Ascending aorta (tissue), 2 donors: ENCODE measurements at places on chromosomes 12 and 14.

DNA sequence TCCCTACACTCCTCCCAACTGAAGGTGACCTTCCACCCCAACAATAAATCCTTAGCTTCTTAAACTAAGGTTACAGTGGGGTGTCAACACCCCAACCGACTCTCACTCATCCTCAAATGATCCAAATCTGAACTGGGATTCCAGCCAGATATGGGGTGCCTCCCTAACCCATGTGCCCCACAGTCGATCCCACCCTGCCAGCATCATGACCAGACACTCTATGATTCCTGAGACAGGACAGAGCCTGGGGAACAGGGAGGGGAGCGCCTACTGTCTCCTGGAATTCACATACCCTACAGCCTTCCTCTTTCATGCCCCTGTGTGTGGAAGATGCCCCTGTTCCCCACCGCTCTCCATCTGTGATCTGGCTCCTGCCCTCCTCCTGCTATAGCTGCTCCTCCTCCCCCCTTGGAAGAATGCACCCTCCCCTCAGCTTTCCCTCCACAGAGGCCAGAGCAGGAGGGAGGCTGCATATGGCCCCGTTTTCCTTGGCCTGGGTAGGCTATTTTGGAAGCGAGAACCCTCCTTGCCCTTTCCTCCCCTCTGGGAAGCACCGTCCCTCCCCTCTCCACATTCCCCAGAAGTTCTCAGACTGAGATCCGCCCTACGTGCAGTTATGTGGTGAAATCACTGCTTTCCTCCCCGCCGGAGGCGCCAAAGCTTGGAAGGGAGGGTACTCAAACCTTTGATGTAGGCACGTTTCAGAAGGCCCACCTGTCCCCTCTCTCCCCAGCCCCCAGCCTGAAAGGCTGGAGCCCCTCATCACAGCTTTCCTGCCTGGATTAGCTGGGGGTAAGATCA, 48.0 kb downstream of the SMUG1 start:
- DNase-seq = peak; percentile 87

- DNase-seq = no peak
Measured at GRCh38 chr12:107318806-107319532, 225.6 kb upstream of the CRY1 start.

- DNase-seq = peak; percentile 77
Measured at GRCh38 chr12:79407671-79408622, 282.8 kb downstream of the PAWR start.

GRCh38 chr14:72479461-72479931, 414.4 kb downstream of the DPF3 start:
- DNase-seq = no peak

GRCh38 chr12:132451172-132451835, 38.6 kb upstream of the FBRSL1 start:
- no peak for DNase-seq

DNA sequence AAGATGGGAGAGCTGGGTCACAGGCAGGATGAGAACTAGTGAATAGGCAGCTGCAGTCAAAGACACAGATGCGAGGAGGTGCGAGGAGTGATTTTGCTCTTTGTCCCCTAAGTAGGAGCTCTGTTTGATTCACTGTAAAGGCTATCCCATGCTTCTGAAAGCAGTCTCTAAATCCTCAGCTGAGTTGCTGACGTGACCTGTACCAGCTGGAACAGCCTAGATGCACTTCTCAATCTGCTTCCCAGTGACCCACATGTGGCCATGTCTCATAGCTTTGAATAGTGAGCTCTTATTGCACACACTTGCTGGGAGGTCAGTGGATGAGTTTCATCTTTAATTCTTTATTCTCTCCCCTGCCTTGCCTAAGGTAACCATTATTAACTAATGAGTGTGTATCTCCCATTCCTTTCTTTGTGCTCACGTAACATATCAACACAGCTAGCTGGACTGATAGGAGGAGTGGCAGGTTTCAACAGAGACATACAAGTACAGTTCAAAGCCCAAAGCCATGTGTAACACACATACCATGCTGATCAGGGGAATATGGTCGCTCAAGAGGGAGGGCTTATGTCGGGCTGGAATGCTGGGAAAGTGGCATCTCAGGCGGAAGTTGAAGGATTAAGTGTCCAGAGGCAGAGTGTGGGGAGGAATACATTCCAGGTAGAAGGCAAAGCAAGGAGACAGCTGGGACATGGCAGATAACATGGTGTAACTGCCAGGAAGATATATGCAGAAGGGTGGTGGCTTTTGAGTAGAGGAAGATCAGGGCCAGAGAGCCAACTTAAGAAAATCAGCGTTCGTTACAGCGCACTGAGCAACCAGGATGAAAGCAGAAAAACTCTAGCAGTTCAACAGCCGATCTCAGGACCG, 15.4 kb upstream of the YY1 start:
- no peak for DNase-seq

DNA sequence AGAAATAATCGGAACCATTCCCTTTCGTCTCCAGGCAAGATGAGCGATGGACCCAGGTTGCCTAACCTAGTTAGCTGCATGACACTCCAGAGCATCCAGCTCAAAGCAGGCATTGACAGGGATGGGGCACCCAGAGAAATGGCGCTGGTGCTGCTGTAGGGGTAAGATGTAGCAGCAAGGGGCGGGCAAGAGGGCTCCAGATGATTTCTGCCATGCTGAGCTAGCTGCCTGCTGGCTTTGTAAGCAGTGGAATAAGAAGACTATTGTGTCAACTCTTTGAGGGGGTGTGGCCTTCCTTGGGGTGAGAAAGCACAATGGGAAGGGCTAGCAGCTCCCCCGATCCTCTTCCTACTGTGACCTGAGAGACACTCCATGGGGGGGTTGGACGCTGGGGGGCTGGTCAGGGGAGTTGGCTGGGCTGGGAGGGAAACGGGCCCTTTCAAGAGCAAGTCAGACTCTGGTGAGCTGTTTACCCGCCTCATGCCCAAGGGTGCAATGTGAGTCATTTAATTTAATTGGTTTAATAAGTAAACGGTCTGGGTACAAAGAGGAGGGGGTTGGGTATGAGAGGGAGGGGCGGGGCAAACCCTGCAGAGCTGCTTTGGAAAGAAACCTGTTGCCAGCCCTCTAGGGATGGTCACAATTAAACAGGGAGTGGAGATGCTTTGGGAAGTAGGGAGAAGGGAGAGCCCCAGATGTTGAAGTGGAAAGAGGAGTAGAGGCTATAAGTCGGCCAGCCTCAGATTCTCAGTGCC, 50.5 kb downstream of the B4GALNT3 start:
- no peak for DNase-seq

- no peak for DNase-seq
Measured at GRCh38 chr14:54632452-54632851, 65.5 kb downstream of the SAMD4A start.

- no peak for DNase-seq
Measured at GRCh38 chr12:25361511-25361910, 110.8 kb upstream of the KRAS start.

GRCh38 chr12:28826766-28827165, 322.3 kb upstream of the FAR2 start:
- DNase-seq = no peak

DNA sequence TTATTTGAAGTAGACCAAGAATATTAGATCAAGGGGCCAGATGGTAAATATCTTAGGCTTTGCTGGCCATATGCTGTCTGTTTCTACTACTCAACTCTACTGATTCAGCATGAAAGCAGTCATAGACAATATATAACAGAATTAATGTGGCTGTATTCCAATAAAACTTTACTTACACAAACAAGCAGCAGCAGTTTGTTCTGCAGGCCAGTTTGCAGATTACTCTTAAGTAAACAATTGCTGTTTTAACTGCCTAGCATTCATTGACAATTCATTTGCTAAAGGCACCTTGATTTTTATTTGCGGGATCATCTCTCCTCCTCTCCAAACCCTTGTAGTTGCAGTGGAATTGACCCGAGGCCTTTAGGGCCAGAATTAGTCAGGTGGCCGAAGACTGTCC, 94.1 kb upstream of the GARIN6 start:
- DNase-seq = no peak

- no peak for DNase-seq
Measured at GRCh38 chr14:91155626-91156089, 41.8 kb downstream of the DGLUCY start.

GRCh38 chr12:132268674-132269073, 60.7 kb downstream of the GALNT9 start:
- no peak for DNase-seq
